ENCODE measurements at places on chromosomes 3 and 15.

GRCh38 chr3:136952292-136952691 lies 5.5 kb upstream of the IL20RB start:
- no peak for DNase-seq

DNA sequence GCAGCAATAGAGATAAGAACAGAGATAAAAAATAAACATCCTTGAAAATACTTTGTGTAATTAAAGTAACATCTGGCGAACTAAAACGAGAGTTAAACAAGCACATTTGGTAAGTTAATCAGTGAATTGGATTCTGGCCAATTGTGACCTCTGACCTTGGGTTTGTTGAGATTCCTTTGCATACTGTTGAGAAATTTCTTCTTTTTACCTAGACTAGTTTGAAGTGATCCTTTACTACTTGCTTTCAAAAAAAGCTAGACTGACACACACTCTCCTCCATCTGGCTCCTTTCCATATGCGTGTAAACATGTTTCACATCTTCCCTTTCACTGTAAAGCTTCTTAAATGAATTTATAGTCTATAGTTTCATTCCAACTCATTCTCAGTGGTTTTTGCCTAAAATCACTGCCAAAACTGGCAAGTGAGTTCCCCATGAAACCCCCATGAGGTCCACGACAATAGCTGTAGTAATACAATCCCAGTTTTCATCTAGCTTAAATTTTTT lies 17.3 kb upstream of the GBE1 start:
- no peak for DNase-seq

DNA sequence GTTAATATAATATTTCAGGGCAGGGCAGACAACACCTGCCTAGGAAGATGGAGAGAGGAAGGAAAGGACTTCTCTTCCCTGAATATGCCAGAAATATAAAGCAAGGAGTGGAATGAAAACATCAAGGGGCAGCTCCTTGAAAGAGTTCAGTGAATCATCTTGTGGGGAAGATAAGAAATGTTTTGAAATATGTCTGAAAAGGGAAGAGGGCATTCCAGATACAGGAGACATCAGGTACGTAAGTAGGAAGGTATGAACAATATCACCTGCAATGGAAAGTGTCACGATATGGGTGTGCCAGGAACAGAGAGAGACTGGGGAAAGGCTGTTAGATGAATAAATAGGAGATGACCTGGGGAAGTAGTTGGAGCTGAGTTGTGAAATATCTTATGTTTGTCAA lies 75.8 kb upstream of the WDR72 start:
- DNase-seq = no peak

DNA sequence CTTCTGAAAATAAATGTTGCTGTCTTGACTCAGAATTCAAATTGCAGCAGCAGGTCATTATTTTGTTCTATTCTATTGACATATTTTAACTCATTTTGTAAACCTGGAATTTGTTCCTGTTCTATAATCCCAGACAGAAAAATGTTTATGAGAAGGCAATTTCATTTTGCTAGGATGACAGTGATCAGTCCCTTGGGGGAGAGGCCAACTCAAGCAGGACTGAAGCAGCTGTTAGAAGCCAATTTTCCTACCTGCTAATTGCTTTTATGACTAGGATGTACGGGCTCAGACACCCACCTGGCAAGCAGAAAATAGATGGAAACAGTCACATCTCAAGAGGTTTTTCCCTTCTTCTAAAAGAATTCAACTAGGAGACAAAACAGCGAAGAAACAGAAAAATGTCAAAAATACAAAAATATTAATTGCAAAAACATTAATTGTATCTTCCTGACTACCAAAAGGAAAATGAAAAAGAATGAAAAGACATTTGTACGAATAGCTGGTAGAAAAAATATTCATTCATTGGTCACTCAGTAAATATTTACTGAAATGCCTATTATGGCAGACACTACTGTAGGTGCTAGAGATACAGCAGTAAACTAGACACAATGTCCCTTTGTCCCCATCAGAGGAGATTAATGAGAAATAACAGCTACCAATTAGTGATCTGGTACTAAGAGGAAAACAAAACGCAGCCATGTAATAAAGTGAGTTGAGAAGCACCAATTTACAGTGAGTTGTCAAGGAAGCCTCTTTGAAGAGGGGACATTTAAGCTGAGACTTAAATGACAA lies 73.5 kb downstream of the PEAK1 start:
- DNase-seq = no peak

DNA sequence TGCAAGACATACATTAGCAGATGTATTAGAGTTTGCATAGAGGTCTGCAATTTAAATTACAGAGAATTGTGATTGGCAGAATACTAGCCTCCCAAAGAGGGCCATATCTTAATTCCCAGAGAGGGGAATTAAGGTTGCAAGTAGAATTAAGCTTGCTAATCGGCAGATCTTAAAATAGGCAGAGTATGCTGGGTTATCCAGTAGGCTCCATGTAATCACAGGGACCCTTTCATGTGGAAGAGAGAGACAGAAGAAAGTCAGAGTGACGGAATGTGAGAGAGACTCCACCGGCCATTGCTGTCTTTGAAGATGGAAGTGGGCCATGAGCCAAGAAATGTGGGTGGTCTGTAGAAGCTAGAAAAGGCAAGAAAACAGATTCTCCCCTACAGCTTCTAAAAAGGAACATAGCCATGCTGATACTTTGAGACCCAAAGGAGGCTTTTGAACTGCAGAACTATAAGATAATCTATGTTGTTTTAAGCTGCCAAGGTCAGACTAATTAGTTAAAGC lies 38.8 kb downstream of the IMPG2 start:
- DNase-seq = no peak

DNA sequence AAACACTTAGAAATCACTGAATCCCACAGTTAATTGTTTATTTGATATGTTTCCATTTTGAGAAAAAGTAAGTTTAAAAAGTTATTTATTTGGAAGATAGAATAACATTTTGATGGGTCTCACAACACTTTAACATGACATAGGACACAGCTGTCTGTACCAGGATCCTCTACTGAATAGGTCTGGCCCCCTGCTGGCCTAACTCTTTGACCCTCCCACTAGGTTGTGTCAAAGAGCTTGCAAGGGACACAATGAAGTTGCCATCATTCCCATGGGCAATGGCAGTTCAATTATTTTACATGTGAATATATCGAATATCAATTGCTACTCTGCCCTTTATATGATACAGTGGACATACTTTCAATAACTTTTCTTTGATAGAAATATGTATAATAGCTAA lies 138.9 kb downstream of the EPHA3 start:
- DNase-seq = no peak

DNA sequence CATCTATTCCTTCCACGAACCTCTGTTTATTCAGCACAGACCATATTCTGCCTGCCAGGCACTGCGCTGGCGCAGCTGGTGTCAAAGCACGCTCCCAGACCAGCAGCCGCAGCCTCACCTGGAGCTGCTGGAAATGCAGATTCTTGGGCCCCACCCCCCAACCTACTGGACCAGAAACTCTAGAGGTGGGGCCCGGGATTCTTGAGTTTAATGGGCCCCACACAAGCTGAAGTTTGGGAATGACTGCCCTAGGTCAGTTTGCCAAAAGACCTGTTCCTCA lies 7.0 kb downstream of the CHST13 start:
- DNase-seq = no peak

- no peak for DNase-seq
These were observed 533.7 kb upstream of the ATP11B start for GRCh38 chr3:182259579-182259978.

DNA sequence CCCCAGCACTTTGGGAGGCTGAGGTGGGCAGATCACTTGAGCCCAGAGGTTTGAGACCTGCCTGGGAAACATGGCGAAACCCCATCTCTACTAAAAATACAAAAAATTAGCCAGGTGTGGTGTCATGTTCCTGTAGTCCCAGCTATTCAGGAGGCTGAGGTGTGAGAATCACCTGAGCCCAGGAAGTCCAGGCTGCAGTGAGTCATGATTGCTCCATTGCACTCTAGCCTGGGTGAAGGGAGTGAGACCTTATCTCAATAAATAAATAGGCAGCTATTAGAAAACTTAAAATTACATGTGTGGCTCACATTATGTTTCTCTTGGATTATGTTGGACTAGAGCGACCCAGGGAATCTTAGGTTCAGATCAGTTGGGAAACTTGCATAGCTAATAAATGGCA lies 69.7 kb downstream of the RPLP1 start:
- DNase-seq = no peak

GRCh38 chr15:91652610-91653207 lies 200.8 kb upstream of the SLCO3A1 start:
- no peak for DNase-seq

DNA sequence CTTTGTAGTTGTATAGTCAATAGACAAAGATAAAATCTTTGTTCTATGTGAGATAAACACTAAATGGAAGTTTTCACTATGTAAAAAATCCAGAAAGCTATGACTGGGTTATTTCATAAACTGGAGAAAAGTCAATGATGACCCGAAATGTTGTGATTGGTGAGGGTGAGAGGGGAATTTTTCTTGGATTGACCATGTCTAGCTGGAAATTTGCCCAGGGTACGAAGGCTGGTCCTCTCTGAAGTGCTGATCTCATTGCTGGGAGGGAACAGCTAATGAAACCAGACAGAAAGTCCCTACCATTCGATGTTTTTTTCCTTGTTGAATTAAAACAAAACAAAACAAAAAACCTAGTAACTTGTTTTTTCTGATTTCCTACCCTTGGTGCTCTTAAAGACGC lies 14.3 kb downstream of the TPRG1 start:
- no peak for DNase-seq

GRCh38 chr3:128145279-128145678 lies 8.0 kb upstream of the EEFSEC start:
- DNase-seq = no peak

GRCh38 chr3:101838691-101839090 lies 10.6 kb upstream of the NFKBIZ start:
- DNase-seq = no peak

- no peak for DNase-seq
These were observed 10.2 kb upstream of the GCSAM start for GRCh38 chr3:112143251-112143650.

DNA sequence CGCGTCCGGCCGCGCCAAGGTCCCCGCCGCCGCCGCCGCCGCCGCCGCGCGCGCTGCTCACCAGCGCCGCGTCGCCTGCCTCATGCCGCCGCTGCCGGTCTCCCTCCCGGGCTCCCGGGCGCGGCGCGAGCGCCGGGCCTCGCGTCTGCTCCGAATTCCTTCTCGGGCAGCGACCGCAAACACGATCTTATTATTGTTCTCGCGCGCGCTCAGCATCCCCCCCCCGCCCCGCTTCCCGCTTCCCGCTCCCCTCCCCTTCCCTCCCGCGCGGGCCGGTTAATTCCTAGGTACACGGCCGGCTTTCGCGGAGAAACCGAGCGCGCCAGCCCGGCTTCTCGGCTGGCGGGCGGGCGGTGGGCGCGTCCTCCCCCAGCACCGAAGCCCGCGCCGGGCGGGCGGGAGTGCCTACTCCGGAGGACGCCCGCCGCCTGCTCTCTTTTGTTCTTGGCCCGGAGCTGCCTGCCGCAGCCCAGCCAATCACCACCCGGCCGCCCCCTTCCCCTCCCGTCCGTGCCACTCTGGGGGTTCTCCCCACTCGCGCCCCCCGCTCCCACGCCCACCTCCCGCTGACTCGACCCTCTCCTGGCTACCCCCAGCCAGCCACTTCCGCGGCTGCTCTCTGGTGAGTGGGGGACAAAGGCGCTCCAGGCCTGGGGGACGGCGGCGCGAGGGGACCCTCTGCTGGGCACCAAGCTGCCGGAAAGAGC lies at the start of gene HDGFL3:
TSS of gene HDGFL3 (minus strand) at position 164 of the 707 bp plus-strand sequence. CDS start 409 bp downstream, outside the sequence.
- peak; percentile 18 for DNase-seq

DNA sequence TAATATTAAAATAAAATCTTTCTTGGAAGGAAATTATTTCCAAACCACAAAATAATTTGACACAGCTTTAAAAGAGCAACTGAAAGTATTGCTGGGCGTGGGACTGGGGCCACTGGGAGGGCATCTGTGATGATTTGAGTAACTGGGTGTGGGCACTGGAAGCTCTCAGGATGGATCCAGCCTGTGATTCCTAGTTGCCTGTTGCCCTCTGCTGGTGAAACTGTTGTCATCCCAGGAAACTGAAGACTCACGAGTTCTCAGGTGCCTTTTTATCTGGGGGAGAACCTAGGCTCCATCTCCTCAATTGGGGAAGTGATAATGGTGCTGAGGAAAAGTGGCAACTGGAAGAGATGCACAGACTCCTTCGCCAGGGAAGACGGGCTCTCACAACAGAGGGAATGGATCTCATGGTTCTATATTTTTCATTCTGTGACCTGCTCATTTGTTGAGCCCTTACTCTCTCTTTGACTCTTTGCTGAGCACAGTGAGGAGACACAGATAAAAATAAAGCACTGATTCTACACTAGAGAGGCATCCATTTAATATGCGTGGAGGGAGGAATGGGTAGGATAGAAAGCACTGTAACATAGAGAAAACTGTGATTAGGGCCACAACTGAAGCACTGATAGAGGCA lies 61.6 kb downstream of the TPRG1 start:
- peak; percentile 49 for DNase-seq

GRCh38 chr15:96125721-96126415 lies 204.6 kb upstream of the NR2F2 start:
- no peak for DNase-seq

GRCh38 chr3:195546130-195546560 lies 3.0 kb upstream of the PPP1R2 start:
- peak; percentile 42 for DNase-seq

DNA sequence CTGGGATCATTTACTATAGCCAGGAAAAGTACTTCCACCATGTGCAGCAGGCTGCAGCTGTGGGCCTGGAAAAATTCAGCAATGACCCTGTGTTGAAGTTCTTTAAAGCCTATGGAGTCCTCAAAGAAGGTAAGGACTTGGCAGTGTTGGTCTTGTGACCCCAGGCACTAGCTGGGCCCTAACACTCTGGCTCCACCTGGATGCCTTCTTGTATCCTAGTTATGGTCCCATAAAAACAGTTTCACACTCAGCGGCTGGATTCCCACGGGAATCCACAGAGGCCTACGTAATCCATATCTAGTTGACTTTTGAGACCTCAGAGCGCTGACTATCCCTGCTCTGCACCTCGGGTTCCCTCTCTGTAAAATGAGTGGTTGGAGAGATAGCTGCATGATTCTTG lies 1.6 kb downstream of the TTC21A start:
- no peak for DNase-seq

DNA sequence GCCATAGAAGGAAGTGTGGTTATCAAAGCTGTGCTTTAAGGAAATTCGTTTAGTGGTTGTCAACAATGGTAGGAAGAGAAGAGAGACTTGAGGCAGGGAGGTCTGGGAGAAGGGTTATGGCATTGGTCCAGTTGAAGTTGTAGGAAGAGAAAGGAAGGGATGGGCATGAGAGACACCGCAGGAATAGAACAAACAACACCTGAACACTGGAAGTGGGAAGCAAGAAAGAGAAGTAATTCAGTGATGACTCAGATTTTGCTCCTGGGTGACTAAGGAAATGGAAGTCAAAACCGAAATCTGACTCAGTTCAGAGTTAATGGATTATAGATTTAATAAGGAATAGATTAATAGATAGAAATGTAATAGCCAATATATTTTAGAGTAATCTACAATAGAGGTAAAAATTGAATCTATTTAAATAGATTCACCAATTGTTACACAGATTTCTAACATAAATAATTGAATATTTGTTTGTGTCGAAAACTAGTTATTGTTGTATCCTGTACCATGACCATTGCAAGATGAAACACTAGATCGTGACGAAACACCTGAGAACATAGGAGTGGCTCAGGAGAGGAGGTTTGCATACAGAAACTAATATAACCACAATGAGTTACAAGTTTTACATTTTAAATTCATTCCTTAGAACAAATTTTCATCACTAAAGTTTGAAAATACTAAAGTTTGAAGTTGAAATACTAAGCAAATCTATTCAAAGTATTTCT lies 36.0 kb downstream of the THBS1 start:
- no peak for DNase-seq

- DNase-seq = no peak
These were observed 176.0 kb downstream of the SATB1 start for GRCh38 chr3:18249126-18249525.

- DNase-seq = peak; percentile 54
These were observed 237.2 kb downstream of the MBNL1 start for GRCh38 chr3:152505926-152506325.
